IMR-90 (cell line): ENCODE measurements at places on chromosomes 7 and 10. TPM values are rescaled to one million over a fixed set of nuclear protein-coding genes. Genes with fewer than 3 reads are reported as not detected.

The LRRN3 gene
- 15.2 and 15.8 TPM in 2 replicates for total RNA-seq

GRCh38 chr10:27736396-27736795 lies 9.2 kb downstream of the MKX start:
- peak; percentile 34 for DNase-seq

The CRHR2 gene
- not detected in 2 replicates for total RNA-seq

The FLNC gene
- 116 and 139 TPM in 2 replicates for total RNA-seq

The UTF1 gene
- not detected in 2 replicates for total RNA-seq

The ANKRD2 gene
- 0.28 and 0.36 TPM in 2 replicates for total RNA-seq

- DNase-seq, result peak; percentile 62
These were observed 518.9 kb upstream of the CELF2 start for GRCh38 chr10:10498781-10499180.

DNA sequence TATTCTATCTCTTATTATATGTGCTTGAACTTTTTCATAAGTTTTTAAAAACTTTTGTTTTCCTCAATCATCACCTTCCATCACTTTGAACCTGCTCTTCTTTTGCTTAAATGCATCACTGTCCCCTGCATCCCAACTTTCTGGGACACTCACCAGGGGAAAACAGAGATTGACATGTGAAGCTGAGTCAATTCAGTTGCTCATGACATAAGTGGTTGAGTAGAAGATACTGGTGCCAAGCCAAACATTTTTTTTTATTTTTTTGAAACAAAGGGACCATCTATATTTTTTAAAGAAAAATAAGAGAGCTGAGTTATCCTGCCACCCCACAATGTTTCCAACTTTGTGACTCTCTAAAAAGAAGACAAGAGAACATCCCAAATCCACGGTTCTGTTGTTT lies 61.8 kb upstream of the AHR start:
- peak; percentile 32 for DNase-seq

GRCh38 chr7:142455392-142455791 lies 197.5 kb upstream of the PRSS58 start:
- no peak for DNase-seq

The CACNB2 gene
- 0.28 and 0.36 TPM in 2 replicates for total RNA-seq

DNA sequence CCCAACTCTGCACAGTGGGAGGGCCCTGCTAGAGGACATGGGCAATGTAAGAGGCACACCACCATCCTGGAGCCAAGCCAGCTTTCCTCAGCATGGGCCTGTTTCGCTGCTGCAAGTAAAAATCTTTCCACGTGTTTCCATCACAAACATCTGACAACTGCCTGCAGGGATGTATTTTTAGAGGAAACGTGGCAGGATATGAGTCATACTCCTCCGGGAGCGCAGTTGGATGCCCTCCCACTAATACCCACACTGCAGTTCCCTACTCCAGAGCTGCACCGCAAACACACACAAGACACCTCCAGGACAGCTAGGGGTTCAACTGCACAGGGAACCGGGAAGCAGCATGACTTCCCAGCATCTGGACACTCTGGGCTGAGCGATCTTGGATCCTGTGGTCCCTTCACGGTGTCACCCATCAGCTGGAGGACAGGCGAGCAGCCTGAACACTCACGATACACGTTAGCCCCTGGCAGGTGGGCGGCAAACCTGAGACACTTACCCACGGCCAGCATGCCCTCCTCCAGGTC lies 26.1 kb downstream of the PLAC9 start:
- peak; percentile 99 for DNase-seq

DNA sequence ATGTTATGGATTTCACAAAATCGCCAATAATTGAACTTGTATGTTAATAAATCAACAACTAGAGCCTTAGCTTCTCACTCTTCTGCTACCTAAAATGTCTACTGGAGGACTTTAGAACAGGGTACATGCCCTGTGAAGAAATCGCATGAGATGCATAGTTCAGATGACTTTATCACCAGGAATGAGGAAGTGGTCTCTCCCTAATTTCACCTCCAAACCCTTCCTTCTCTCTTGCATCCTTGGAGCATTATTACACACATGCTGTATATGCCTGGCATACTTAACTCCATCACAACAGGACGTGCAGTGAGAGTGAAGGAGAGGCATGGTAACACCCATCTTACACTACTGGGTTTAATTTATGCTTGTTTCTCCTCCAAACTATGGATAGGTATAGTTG lies 27.8 kb downstream of the RHEB start:
- DNase-seq, result peak; percentile 90

- no peak for DNase-seq
These were observed 42.3 kb upstream of the PRKG1 start for GRCh38 chr10:51031950-51032349.

- no peak for DNase-seq
These were observed 10.8 kb upstream of the NRP1 start for GRCh38 chr10:33345236-33345635.

DNA sequence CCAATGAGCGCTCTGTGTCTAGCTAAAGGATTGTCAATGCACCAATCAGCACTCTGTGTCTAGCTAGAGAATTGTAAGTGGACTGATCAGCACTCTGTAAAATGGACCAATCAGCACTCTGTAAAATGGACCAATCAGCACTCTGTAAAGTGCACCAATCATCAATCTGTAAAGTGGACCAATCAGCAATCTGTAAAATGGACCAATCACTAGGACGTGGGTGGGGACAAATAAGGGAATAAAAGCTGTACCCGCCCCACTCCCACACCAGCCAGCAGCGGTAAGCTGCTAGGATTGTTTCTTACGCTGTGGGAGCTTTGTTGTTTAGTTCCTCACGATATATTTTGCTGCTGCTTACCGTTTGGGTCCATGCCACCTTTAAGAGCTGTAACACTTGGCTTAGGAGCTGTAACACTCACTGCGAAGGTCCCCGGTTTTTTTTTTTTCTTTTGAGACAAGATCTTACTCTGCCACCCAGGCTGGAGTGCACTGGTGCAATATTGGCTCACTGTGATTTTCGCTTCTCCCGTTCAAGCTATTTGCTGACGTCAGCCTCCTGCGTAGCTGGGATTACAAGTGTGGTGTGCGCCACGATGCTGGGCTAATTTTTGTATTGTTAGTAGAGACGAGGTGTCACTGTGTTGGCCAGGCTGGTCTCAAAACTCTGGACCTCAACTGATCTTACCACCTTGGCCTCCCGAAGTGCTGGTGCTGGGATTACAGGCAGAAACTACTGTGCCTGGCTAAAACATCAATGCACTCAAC lies 184.8 kb downstream of the PTPN20 start:
- no peak for DNase-seq
